GM19239 (cell line): ENCODE measurements at places on chromosomes 1 and 21.

DNA sequence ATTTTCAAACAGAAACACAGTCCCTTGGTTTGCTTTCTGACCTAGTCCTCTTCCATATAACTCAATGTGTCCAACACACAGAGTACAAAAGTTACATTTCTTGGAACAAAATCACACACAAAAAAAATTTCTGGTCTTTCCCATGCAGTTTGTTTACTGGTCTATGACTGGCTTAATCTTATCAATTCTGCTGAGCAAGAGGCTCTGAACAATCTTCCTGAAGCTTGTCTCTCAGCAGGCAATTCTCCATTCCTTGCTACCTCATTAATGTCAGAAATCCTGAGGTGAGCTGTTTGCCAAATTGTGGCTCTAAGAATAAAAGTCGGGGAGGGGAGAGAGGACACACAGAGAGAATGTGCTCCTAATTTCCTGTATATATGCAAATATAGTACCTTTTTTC, 423.6 kb downstream of the HLX start:
- DNase-seq, result no peak

- no peak for DNase-seq
These were observed 357.0 kb downstream of the TTLL7 start for GRCh38 chr1:83641796-83642443.

DNA sequence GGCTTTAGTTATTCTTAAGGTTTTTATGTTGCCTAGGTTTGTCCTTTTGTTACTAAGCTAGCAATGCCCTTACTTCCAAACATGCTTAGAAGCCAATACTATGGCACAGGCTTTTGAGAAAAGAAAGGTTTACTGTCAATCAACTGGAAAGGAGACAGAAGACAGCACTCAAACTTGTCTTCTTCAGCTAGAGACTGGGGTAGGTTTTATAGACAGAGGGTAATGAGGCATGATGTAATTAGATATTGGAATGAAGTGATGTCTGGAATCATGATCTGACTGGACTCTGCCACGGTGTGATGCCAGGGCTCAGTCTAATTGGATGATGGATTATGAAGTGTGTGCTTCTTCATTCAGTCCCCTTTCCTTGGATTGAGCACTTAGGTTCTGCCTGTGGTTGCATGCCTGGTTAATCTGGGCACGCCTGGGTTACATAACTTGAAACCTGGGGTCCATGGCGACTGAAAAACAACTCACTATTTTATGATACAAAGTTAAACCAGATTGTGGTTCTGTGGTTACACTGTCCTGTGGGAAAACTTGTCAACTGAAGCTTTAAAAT, 625.8 kb downstream of the BRINP3 start:
- DNase-seq, result no peak

DNA sequence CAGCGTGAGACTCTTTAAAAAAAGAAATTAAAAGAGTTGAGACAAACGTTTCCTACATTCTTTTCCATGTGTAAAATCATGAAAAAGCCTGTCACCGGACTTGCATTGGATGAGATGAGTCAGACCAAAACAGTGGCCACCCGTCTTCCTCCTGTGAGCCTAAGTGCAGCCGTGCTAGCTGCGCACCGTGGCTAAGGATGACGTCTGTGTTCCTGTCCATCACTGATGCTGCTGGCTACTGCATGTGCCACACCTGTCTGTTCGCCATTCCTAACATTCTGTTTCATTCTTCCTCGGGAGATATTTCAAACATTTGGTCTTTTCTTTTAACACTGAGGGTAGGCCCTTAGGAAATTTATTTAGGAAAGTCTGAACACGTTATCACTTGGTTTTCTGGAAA, 31.2 kb downstream of the IFNAR1 start:
- no peak for DNase-seq

DNA sequence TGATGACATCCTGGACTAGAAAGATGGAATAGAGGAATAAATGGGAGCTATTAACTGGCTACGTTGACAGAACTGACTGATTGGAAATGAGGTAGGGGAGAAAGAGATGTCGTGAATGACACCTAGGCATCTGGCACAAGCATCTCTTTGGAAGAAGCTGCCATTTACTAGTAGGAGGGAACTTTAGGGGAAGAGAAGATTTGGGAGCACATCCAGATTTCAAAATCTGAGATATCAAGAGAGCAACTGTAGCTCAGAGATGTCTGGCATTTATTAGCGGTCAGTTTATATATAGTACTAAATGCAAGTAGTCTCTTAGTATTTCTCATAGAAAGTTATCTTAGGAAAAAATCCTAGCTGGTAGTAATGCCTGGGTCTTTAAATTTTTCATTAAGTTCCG, 131.9 kb upstream of the C1orf105 start:
- DNase-seq, result no peak
